ENCODE measurements at places on chromosomes 13 and 19.
A peak's percentile ranks its signal among the peaks of the same experiment; 100 is the strongest.

- no peak for DNase-seq
Observed at GRCh38 chr13:96460609-96461008, 370.7 kb downstream of the HS6ST3 start.

DNA sequence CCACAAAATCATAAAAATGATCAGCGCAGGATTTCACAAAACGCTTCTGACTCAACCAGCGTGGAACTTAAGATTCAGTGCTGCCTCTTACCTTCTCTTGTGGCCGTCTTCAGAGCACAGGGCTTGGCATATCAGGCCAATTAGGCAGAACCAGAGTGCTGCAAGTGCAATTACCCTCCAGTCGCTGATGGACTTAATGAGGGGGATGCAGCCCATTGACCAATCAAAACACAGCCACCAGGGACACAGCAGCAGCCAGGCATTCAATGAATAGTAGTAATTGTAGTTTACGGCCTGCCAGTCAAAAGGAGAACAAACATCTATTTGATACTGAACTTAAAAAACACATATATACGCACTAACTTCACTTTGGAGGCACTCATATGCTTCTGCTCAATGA lies 38.2 kb downstream of the TMTC4 start:
- DNase-seq = no peak

DNA sequence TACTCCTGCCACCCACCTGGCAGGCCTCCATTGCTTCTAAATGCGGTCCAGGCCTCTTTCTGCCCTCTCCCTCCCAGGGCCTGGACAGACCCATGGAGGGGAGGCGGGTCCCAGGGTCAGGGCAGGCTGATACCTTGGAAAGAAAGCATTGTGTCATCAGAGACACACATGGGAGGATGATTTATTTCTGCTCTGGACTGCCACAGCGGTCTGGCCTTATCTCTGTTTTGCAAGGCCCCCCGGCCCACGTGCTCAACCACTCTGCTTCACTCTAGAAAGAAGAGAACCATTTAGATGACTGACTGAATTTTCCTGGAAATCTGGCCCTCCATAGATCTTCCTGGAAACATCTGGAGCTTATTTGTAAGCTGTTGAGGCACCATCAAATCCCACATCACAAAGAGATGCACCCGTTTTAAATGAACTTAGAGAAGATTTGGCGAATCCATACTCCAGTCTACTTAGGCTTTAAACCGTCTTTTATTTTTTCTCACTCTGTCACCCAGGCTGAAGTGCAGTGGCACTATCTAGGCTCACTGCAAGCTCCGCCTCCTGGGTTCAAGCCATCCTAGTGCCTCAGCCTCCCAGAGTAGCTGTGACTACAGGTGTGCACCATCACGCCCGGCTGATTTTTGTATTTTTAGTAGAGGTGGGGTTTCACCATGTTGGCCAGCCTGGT lies 48.3 kb upstream of the URI1 start:
- DNase-seq = peak; percentile 95

DNA sequence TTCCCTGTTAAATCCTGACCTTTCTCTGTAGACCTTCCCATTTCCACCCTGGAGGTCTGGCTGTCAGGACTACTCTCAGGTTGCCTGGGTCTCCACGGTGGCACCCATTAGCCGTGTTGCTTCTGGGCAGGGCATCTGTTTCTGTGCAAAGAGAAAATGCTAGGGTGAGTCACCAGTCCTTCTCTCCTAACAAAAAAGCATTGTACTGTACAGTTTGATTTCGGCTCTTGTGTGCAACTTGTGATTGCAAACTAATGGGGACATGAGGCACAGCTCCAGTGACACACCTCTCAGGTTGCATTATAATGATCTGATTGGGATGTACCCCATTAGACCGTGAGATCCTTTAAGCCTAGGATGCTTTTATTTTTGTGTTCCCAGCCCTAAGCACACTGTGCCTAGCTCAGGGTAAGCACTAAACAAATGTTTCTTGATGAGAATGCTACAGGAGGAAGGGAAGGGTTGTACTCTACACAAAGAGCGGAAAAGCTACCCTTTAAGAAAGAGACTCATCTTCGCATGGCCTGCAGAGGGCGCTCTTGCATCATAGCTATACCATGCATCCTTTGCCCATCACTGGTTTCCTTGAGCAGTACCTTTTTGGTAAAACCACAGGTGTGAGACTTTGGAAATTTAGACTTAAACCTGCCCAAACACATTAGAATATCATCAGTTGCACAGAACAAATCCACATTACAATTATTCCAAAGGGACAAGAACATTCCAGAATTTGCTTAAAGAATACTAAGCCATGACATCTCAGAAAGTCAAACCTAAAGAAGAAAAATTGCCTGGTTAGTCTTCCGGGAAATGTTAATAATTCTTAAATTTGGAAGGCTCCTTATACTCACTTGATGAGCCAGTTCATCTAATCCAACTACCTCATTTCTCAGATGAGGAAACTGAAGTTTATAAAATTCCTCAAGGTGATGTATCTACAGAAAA lies 20.3 kb upstream of the TRIM13 start:
- peak; percentile 91 for DNase-seq

GRCh38 chr19:13633109-13633508 lies 126.8 kb upstream of the CACNA1A start:
- DNase-seq = no peak

- no peak for DNase-seq
Observed at GRCh38 chr19:41848666-41849065, 3.8 kb downstream of the DMRTC2 start.

DNA sequence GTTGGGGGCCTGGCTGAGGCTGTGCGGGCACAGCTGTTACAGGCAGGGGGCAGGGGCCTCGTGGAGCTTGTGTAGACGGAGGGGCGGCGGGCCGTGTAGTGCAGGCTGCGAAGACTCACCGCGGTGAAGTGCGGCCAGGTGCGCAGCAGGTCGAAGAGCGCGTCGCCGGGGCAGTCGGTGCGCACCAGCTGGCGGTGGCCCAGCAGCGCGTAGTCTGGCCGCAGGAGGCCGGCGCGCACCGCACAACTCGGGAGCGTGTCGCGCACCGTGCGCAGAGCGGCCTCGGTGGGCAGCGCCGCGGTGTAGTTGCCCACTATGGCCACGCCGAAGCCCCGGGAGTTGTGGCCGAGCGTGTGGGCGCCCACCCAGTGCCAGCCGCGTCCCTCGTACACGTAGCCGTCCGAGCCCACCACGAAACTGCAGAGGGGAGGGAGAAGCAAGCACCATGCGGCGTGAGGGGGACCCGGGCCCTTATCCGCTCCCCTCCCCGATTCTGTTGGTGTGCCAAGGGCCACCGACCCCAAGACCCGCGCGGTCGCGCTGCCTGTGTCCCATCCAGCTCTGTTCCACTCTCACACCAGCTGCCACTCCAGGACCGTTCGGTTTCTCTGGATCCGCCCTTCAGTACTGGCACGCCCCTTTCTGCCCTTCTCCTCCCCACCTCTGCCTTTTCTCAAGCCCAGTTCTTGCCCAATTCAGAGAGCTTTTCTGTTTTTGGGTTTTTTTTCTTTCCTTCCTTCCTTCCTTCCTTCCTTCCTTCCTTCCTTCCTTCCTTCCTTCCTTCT lies 5.4 kb upstream of the RASAL3 start:
- peak; percentile 72 for DNase-seq

- DNase-seq = no peak
Observed at GRCh38 chr19:48674216-48674809, 1.5 kb upstream of the NTN5 start.

DNA sequence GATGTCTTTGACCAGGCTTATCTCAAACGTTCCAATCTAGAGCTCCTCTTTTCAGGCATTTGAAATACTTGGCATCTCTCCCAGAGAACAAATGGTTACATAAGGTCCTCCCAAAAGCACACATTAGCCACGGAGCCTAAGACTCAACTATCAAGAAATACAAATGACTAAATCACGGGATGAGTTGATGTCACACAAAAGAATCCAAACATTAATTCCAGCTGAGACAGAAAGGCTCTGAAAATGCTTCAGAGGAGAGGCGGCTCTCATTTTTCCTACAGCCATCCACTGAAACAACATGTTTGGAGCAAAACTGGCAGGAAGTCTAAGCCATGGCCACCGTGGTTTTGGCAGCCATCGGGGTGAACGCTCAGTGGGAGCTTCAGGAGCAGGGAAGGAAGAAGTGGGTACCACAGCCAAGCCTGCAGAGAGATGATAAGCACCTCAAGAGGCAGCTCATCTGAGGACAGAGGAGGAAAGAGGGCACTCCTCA lies 122.5 kb downstream of the STK24 start:
- peak; percentile 82 for DNase-seq

DNA sequence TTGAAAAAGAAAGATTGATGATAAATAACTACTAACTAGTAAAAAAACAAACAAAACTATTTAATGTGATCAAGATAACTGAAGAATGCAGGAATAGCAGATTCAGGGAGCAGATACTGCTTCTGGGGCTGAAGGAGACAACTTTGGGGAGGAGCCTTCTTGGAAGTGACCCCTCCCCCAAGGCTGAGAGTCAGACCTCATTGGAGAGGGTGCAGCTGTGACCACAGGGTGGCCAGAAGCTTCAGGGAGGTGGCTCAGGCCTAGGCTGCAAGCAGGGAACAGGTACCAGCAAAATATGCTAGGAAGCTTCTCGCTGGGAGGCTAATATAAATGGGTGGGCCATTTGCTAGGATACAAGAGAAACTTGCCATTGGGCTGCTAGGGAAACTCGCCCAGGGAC lies 149.9 kb downstream of the MYO16 start:
- DNase-seq = no peak

DNA sequence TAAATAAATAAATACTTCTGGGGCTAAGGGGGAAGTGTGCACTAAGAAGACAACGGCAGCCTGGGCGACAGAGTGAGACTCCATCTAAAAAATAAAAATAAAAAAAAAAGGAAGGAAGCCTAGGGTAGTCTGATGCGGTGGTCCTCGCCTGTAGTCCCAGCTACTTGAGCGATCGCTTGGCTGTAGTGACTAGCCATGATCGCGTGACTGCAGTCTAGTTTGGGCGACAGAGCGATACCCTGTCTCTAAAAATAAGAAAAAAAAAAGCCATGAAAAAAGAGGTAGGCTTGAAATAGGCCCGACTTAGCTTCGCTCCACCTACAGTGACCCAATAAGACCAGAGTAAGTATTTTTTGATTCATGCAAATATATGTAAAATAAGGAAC lies 661 bp upstream of the BABAM1 start:
- no peak for DNase-seq

- no peak for DNase-seq
Observed at GRCh38 chr13:77989281-77989680, 70.7 kb upstream of the EDNRB start.

DNA sequence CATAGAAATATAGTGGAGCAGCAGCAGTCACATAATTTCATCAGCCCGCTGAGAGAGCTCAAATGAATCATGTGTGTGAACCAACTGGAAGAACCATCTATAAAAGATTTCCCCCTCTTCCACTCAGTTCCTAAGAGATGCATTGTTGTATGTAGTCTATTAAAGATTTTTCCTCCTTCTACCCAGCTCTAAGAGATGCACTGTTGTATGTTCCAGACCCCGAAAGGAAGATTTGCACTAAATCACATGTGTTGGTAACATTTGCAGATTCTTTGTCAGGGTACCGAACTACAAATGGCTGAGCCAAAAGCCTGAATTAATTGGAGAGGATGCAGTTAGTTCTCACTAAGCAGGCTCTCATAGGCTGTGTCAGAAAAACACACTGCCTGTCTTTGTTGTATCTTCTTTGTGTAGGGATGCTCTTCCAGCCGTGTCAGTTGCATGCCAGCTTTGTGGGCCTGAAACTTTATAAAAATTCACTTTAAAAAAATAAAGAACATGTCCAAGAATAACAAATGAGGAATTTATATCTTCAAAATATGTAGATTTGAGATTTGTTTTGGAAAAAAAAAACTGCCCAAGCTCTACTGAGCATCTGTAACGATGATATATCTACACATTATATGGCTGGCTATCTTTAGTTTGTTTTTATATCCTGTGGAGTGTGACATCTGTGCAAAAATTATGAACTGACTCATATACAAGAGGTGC lies 223.1 kb downstream of the MZT1 start:
- no peak for DNase-seq

DNA sequence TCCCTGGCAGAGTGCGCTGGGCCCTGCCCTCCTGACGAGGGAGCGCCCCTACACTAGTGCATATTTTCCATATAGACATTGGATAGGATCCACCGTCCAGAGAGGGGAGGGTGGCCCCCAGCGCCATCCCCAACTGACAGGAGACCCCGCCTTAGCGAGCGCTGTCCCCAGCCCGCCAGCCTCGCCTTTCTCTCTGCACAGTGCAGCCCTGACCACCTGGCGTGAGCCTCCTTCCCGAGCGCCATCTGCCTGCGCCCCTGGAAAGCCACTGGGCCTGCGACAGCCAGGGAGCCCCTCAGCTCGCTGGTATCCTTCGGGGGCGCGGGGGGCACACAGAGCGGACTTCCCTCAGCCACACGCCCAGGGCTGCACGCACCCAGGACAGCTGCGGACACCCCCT lies 42.1 kb upstream of the ATP12A start:
- no peak for DNase-seq

DNA sequence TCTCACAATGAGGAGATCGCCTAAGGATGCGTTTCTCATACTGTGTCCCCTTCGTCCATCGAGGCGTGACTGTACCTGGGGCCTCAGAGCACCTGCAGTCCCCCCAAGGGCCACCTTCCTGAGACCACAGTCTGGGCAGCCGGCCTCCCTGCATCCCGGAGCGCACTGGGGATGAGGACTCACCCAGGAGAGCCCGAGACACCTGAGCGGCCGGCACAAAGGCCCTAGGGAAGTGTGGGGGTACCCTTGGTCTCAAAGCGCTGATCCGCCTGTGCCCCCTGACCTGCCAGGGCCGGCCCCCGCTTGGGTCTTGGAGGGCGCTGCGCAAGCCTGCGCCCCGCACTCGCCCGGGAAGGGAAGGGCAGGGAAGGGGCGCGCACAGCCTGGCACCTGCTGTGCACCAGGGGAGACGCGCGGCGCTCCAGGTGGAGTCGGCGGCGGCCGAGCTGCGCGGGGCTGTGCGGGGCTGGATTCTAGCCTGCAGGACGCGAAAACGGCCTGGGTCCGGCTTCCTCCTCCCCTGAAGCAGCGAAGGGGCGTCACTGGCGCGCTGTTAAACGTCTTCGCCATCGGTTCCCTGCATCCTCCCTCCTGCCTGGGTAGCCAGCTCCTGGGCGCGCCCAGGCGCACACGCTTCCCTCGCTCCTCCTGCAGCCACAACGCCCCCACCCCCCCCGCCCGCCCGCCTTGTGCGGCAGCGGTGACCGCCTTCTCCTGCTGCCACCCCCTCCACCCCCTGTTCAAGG lies 13.6 kb upstream of the USP29 start:
- DNase-seq = no peak

DNA sequence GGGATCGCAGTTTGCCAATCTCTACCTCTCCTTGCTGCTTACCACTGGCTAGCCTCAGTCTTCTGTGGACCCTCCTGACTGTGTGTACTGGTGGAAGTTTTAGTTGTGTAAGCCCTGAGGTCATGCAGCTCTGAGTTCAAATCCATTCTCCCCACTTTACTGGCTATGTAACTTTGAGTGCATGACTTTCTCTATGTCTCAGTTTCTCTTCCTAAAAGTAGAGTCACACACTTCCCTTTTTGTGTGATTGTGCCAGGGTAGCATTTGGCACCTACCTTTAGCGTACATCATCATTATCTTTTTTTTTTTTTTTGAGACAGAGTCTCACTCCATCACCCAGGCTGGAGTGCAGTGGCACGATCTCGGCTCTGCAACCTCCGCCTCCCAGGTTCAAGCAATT lies 70.3 kb downstream of the MAP4K1 start:
- no peak for DNase-seq

GRCh38 chr19:55688422-55689218 lies 13.6 kb downstream of the EPN1 start:
- DNase-seq = peak; percentile 49

- DNase-seq = peak; percentile 77
Observed at GRCh38 chr13:48066310-48066989, 28.5 kb downstream of the MED4 start.

GRCh38 chr13:71290963-71291841 lies 575.8 kb downstream of the DACH1 start:
- DNase-seq = peak; percentile 69

GRCh38 chr19:41478171-41478570 lies 35.2 kb downstream of the ERICH4 start:
- DNase-seq = no peak

Measured in hematopoietic multipotent progenitor cell treated with erythropoietin and hydrocortisone succinate and interleukin-3 and kit ligand, for 4 days (in vitro differentiated cells).